ENCODE measurements at places on chromosomes 6 and 20.
A peak's percentile ranks its signal among the peaks of the same experiment; 100 is the strongest.

GRCh38 chr6:39339868-39340550 is 17.5 kb upstream of the KCNK16 start:
- DNase-seq = no peak

GRCh38 chr20:58240471-58240870 is 12.0 kb upstream of the ANKRD60 start:
- no peak for DNase-seq

DNA sequence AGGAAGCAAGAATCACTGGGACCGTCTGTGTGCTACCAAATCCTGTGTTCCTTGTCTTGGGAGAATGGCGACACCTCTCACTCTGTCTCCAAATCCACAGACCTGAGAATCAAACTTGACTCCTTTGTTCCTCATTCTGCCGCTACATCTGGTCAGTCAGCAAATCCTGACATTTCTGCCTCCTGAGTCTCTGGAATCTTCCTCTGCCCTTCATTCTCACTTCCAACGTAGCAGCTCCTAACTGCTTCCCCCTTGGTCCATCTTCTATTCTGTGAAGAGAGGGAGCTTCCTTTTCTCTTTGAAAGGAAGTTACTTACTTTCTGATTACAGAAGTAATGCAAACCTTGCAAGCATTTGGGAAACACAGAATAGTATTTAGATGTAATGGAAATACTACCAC is 37.7 kb downstream of the SYTL3 start:
- no peak for DNase-seq

DNA sequence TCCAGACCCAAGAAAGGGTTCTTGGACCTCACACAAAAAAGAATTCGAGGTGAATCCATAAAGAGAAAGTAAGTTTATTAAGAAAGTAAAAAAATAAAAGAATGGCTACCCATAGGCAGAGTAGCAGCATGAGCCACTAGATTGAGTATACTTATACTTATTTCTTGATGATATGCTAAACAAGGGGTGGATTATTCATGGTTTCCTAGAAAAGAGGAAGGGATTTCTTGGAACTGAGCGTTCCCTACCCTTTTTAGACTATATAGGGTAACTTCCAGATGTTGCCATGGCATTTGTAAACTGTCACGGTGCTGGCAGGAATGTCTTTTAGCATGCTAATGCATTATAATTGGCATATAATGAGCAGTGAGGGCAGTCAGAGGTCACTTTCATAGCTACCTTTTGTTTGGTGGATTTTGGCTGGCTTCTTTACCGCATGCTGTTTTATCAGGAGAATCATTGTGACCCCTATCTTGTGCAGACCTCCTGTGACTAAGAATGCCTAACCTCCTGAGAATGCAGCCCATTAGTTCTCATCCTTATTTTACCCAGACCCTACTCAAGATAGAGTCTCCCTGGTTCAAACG is 44.3 kb downstream of the TENT5A start:
- DNase-seq = no peak

DNA sequence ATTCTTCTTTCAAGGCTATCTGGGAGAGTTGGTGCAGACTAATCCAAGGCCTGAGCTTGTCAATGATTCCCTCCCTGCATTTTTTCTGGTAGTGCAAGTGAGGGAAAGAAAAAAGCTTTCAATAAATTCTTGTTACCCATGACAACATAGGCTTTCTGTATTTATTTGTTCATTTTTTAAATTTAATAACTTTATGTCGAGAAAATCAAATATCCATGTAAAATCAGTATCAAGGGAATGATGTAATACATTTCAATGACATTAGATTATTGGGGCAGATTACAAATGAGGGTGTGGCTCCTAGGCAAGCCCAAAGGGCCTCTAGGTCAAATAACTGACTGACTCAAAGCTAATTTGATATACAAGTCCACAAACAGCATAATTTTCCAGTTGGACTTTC is 104.0 kb downstream of the GJA1 start:
- no peak for DNase-seq

DNA sequence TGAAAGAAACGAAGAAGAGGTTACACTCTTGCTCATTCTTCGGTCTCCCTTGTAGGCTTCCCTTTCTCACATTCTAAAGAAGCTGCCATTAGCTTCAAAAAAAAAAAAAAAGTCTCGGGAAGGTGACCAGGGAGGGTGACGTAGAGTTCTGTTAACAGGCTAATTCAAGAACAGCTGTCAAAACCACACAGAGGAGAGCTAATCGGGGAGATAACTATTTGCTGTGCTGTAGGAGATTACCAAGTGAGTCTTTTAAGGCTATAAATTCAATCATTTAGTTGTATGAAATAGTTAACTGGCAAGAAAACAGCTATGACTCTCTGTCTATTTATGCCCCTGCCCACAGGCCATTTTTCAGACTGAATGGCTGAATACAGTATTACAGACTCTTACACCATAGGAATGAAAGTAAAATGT is 256.8 kb downstream of the SYNE1 start:
- no peak for DNase-seq

GRCh38 chr6:108835218-108835850 is 12.9 kb upstream of the ARMC2 start:
- DNase-seq = peak; percentile 74

GRCh38 chr20:62303340-62304226 is 786 bp downstream of the ADRM1 start:
- no peak for DNase-seq

- DNase-seq = no peak
Observed at GRCh38 chr6:150567823-150568383, 31.8 kb upstream of the PLEKHG1 start.

DNA sequence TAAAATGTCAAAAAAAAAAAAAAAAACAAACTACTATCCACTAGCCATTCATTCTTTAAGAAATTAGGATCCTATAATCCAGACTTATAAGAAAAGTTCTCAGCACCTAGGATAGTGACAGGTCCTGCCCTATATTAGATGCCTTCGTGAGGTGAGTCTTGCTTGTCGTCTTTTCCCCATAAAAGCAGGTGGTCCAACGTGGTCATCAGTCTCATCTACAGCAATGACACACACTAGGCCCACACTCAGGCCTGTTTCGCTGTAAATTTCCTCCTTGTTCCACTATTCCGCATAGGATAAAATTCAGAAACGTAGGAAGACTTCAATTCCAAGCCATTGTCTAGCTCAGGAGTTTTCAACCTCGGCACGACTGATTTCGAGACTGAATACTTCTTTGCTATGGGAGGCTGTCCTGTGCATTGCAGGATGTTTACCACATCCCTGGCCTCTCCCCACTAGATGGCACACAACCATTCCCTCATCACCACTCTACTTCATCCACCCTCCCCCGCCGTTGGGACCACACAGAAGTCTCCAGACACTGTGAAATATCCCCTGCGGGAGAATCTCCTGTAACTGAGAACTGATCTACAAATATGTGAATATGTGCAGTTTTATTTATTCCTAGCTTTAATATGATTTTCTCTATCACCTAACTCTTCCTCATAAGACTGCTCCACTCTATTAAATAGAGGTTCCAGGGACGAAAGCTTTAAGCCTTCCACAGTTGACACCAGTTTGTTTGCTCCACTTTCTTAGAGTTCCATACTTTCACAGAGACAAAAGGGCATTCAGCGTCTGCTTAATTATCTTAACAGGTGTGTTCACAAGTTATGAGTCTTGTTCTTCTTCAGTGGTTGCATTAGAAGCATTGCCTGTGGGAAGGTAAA is 346.3 kb downstream of the BMP2 start:
- no peak for DNase-seq

- no peak for DNase-seq
Observed at GRCh38 chr20:47676912-47677634, 108.2 kb downstream of the SULF2 start.

DNA sequence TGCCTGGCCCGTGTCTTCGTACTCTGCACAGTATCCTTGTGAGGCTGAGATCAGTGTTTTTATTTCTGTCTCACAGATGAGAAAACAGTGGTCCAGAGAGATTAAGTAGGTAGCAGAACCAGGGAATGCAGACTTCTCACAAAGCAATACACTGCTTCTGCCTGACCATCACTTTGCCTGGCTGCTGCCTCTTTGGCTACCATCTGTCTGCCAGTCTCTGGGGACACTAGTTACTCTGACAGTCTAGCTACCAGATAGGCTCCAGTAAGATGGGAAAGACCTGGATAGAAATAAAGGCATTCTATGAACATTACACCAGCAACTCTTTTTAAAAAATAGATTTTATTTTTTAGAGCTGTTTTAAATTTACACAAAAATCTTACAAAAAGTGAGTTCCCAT is 96.9 kb downstream of the PHACTR3 start:
- DNase-seq = no peak

- no peak for DNase-seq
Observed at GRCh38 chr20:40431611-40432010, 257.4 kb downstream of the MAFB start.

- no peak for DNase-seq
Observed at GRCh38 chr20:13220904-13221297, at the start of gene ISM1. Gene ISM1 (plus strand): TSS chr20:13221274. CDS start chr20:13221777, 503 bp downstream.

DNA sequence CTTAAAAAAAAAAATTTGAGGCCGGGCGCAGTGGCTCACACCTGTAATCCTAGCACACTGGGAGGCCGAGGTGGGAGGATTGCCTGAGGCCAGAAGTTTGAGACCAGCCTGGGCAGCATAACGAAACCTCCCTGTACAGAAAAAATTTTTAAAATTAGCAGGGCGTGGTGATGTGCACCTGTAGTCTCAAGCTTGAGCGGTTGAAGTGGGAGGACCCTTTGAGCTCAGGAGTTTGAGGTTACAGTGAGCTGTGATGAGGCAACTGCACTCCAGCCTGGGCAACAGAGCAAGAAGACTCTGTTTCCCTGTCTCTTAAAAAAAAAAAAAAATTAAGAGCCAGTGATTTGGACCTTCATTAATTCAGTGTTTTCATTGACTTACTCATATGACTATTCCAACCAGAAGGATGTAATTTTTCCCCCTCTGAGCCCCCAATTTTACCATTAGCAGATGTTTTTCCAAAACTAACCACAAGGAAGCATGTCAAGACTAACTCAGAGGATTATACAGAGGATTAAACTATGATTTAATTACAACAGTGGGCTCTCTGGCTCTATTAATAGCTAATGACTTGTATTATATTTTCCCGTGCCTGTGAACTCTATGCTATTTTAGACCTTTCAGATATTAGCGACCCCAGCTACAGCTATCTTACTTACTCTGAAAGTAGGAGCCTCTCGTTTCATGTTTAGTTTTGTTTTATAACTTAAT is 75.1 kb downstream of the ARID1B start:
- DNase-seq = no peak

GRCh38 chr6:165737396-165737795 is 74.4 kb upstream of the PDE10A start:
- DNase-seq = no peak

DNA sequence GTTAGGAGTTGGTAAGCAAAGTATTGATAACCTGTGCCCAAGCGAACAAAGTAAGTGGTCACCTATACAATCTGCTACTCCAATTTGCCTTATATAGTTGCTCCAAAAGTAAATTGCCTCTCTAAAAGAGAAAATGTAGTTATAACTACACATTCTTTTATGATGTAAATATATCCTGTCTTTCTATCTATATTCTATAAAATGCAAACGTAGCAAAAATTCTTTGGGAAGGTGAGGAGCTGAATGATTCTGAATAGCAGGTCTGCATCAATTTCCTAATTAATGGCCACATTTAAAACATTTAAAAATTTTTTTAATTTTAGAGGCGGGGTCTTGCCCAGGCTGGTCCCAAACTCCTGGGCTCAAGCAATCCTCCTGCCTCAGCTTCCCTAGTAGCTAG is 64.2 kb upstream of the ASIP start:
- no peak for DNase-seq

GRCh38 chr20:45920462-45921336 is 8.7 kb upstream of the PLTP start:
- DNase-seq = no peak

- no peak for DNase-seq
Observed at GRCh38 chr6:157219201-157220200, 103.8 kb downstream of the TMEM242 start.

All from activated T-helper 1 cell treated with anti-CD3 and anti-CD28 coated beads, Interleukin-2, amount 50 U/mL, for 16 hours (primary cell).